Dorsolateral prefrontal cortex (tissue), 122 donors: ENCODE measurements at places on chromosomes 6 and 20.

- DNase-seq: no peak
Observed at GRCh38 chr6:167661552-167662044, 165.1 kb upstream of the AFDN start.

GRCh38 chr20:63315731-63316491 lies 22.9 kb downstream of the COL20A1 start:
- DNase-seq: no peak

DNA sequence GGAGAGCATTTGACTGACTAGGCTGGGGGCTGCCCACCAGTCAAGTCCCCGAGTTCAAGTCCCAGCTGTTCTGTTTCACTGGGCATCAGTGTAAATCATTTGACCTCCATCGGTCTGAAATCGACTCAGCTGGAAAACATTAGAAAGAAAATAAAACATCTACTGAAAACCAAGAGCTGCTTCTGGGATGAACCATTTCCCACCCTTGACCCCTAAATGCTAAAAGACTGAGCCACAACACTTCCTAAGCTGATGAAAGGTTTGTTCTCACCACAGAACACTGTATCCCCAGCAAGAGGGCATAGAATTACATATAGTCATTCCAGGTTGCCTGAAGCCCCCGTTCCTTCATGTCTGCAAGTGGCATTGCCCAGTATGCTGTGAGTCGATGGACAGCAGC lies 237.0 kb upstream of the TAB2 start:
- DNase-seq: no peak

- no peak for DNase-seq
Observed at GRCh38 chr6:108904741-108905140, 56.5 kb downstream of the ARMC2 start.

GRCh38 chr20:48773837-48774418 lies 53.9 kb downstream of the PREX1 start:
- DNase-seq: no peak

- DNase-seq: no peak
Observed at GRCh38 chr20:16313917-16314316, 259.3 kb downstream of the KIF16B start.

- DNase-seq: no peak
Observed at GRCh38 chr6:4675121-4675520, 101.1 kb upstream of the CDYL start.
